ENCODE measurements at places on chromosomes 2 and 18.
A peak's percentile ranks its signal among the peaks of the same experiment; 100 is the strongest.

- H3K4me1 ChIP-seq = no peaks in the 10 kb centered on the region
- no peak overlapping the region for H3K27ac ChIP-seq
- H3K27me3 ChIP-seq = no peaks in the 10 kb centered on the region
- no peak for DNase-seq
- no peaks in the 10 kb centered on the region for H3K36me3 ChIP-seq
These were observed 202.2 kb downstream of the RNF152 start for GRCh38 chr18:61690418-61691138.

GRCh38 chr2:1675633-1676032 is 68.7 kb downstream of the PXDN start:
- no peaks in the 10 kb centered on the region for H3K27me3 ChIP-seq
- no peaks in the 10 kb centered on the region for H3K4me1 ChIP-seq
- no peaks in the 10 kb centered on the region for H3K36me3 ChIP-seq
- H3K27ac ChIP-seq = no peak overlapping the region

- H3K4me3 ChIP-seq = no peak overlapping the region
- no peaks in the 10 kb centered on the region for H3K27me3 ChIP-seq
- no peaks in the 10 kb centered on the region for H3K36me3 ChIP-seq
These were observed 505.6 kb upstream of the SLC8A1 start for GRCh38 chr2:40957508-40957907.

DNA sequence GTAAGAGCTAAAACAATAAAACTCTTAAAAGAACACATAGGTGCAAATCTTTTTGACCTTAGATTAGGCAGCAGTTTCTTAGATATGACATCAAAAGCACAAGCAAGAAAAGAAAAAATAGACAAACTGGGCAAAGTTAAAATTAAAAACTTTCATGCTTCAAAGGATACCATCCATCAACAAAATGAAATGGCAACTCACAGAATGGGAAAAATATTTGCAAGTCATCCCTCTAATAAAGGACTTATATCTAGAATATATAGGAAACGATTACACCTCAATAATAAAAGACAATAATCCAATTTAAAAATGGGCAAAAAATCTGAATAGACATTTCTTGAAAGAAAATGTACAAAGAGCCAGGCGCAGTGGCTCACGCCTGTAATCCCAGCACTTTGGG is 29.5 kb upstream of the ALMS1 start:
- no peak overlapping the region for H3K27ac ChIP-seq
- no peak for DNase-seq
- H3K4me3 ChIP-seq = no peak overlapping the region
- no peaks in the 10 kb centered on the region for H3K27me3 ChIP-seq

GRCh38 chr2:229852565-229852964 is 69.2 kb downstream of the TRIP12 start:
- H3K4me1 ChIP-seq = peaks cover 8% of the 10 kb centered on the region
- H3K4me3 ChIP-seq = no peak overlapping the region
- DNase-seq = no peak
- H3K27ac ChIP-seq = no peak overlapping the region

- H3K27me3 ChIP-seq = no peaks in the 10 kb centered on the region
- peaks cover 5% of the 10 kb centered on the region for H3K36me3 ChIP-seq
- H3K27ac ChIP-seq = peak overlapping the region; percentile 58
- DNase-seq = peak; percentile 7
- H3K4me3 ChIP-seq = peak overlapping the region; percentile 42
- peaks cover 22% of the 10 kb centered on the region for H3K4me1 ChIP-seq
These were observed 98.7 kb downstream of the GRB14 start for GRCh38 chr2:164522561-164522981.

- peak overlapping the region; percentile 15 for H3K27ac ChIP-seq
- H3K27me3 ChIP-seq = peaks cover 12% of the 10 kb centered on the region
- H3K4me1 ChIP-seq = peaks cover 17% of the 10 kb centered on the region
- peak; percentile 81 for DNase-seq
- no peaks in the 10 kb centered on the region for H3K36me3 ChIP-seq
These were observed 46.4 kb upstream of the SPP2 start for GRCh38 chr2:234003972-234004617.

GRCh38 chr2:24920098-24920808 is at the start of gene ADCY3:
Gene ADCY3, minus strand, starts transcription at chr2:24920237. Its CDS starts 1,250 bp downstream, at chr2:24918987.
- peak; percentile 55 for DNase-seq
- peaks cover 16% of the 10 kb centered on the region for H3K4me1 ChIP-seq
- H3K27me3 ChIP-seq = no peaks in the 10 kb centered on the region
- peaks cover 10% of the 10 kb centered on the region for H3K36me3 ChIP-seq

- H3K4me1 ChIP-seq = peaks cover 34% of the 10 kb centered on the region
- peak overlapping the region; percentile 76 for H3K4me3 ChIP-seq
- no peaks in the 10 kb centered on the region for H3K27me3 ChIP-seq
- DNase-seq = peak; percentile 38
These were observed 1.4 kb upstream of the FAM110C start for GRCh38 chr2:47737-48136.

DNA sequence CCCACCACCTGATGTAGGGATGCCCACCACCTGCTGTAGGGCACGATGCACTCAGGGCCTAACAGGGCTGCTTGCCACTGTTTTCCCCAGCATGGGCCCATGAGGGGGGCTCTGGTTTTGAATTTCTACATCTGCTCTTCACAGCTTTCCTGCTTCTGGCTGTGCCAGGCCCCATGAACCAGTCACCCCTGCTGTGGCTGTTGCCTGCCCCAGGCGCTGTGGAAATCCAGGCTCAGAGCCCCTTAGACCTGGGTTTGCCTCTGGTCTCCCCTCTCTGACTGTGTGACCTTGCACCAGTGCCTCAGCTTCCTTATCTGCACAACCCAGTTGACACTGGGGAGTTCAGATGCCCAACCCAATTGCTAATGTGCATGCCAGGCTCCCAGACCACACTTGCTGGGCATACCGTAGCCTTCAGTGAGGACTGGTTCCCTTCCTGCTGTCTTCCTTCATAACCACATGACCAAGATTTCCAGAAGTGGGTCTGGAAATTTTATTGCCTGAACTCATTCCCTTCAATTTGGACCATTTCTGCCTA is 6.0 kb upstream of the MLPH start:
- DNase-seq = no peak
- no peak overlapping the region for H3K4me3 ChIP-seq
- H3K27me3 ChIP-seq = peaks cover 62% of the 10 kb centered on the region
- H3K27ac ChIP-seq = no peak overlapping the region

DNA sequence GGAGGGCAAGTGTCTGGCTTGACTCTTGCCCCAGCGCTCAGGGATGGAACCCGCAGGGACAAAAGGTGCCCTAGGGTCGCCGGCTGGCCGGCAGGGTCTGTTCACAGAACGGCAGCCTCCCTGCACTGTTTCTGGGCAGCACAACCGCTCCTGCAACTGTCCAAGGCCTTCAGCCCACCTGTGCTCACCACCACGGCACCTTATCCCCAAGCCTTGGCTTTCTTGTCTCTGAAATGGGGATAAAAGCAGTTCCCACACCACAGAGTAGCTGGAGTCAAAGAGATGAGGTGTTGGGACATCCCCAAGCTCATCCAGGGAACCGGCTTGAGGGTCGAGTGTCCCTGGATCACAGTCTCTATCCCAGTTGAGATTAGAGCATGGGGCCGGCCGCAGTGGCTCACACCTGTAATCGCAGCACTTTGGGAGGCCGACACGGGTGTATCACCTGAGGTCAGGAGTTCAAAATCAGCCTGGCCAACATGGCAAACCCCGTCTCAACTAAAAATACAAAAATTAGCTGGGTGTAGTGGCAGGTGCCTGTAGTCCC is 4.7 kb downstream of the SNORC start:
- no peak overlapping the region for H3K27ac ChIP-seq
- no peaks in the 10 kb centered on the region for H3K27me3 ChIP-seq
- peaks cover 18% of the 10 kb centered on the region for H3K4me1 ChIP-seq
- H3K36me3 ChIP-seq = peaks cover 34% of the 10 kb centered on the region
- H3K4me3 ChIP-seq = peak overlapping the region; percentile 67
- no peak for DNase-seq

- H3K4me1 ChIP-seq = no peaks in the 10 kb centered on the region
- H3K27ac ChIP-seq = no peak overlapping the region
- H3K4me3 ChIP-seq = no peak overlapping the region
- no peak for DNase-seq
- no peaks in the 10 kb centered on the region for H3K27me3 ChIP-seq
- H3K36me3 ChIP-seq = no peaks in the 10 kb centered on the region
These were observed 28.8 kb downstream of the HDAC4 start for GRCh38 chr2:239371726-239372686.

DNA sequence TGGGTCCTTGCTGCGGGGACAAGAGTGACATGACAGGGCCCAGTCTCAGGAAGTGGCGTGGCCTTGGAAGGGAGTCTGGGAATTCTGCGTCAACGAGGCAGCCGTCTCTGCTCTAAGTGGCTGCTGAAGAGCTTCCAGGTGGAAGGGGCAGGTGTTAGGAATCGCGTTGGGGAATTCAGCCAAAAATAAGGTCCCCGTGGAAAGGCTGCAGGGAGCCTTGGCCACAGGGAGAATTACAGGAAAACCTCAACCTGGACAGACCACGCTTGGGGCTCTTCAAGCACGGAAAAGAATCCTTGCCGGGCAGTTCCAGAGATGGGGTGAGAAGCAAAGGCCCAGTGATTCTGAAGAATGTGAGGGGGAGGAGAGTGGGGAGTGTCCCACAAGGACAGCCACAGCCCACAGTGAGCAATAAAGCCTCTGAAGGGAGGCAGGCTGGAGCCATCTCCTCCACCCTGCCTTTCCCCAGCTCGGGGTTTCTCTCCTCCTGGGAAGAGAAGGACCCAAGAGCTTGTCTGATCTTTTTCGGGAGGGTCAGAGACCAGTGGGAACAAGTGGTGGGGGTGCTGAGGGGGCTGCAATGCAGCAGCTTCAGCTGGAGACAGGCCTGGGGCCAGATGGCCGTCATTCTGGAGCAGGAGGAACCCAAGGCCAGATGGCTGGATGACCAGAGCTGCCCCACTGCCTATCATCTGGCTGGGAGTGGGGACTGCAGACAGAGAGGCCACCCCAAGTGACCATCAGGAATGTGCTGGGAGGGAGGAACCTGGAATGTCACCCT is 106.4 kb upstream of the SMAD2 start:
- H3K4me3 ChIP-seq = no peak overlapping the region
- peaks cover 61% of the 10 kb centered on the region for H3K27me3 ChIP-seq
- H3K27ac ChIP-seq = no peak overlapping the region
- H3K36me3 ChIP-seq = no peaks in the 10 kb centered on the region
- DNase-seq = no peak

DNA sequence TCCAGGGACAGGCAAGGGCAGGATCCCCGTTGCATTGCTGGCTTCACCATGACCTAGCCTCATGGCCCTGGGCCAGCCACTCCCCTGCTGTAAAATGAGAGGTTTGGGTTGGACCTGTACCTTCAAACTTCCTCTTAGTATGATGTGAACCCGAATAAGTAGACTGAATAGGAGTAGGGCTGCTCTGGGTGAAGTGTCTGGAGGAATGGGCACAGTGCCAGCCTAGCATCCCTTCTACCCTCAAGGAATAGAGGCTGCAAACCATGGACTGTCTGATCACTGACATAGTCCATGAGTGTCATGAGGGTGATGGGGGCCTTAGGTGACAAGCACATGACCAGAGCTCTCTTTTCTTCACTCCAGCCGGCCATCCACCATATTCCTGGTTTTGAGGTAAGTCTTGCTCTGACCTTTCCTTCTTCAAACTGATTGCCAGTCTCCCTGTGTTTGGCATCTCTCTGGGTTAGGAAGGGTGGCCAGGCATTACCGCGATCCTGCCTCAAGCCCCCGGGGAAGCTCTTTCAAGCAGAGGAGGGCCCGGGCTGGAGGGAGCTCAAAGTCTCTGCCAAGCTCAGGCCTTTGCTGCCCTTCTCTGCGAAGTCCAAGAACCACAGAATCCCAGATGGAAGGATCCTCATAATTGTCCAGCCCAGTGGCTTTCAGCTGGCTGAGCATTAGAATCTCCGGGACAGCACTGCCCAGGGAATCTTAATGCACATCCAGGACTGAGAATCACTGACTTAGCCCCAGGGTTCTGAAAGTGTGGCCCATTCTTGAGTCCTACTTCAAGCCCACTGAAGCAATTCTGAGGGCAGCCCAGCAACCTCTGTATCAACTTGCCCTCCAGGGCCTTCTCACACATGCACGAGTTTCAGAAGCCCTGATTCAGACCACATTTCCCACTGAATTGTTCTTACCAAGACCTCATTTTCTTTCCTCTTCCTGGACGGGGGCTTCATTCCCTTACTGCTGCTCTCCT is 148.1 kb downstream of the DYSF start:
- peaks cover 98% of the 10 kb centered on the region for H3K27me3 ChIP-seq
- DNase-seq = no peak
- H3K4me3 ChIP-seq = no peak overlapping the region
- H3K4me1 ChIP-seq = no peaks in the 10 kb centered on the region
- H3K36me3 ChIP-seq = no peaks in the 10 kb centered on the region
- no peak overlapping the region for H3K27ac ChIP-seq

GRCh38 chr2:221447310-221447709 is 124.8 kb downstream of the EPHA4 start:
- no peaks in the 10 kb centered on the region for H3K36me3 ChIP-seq
- peaks cover 30% of the 10 kb centered on the region for H3K4me1 ChIP-seq
- H3K27ac ChIP-seq = peak overlapping the region; percentile 51
- peak; percentile 17 for DNase-seq

DNA sequence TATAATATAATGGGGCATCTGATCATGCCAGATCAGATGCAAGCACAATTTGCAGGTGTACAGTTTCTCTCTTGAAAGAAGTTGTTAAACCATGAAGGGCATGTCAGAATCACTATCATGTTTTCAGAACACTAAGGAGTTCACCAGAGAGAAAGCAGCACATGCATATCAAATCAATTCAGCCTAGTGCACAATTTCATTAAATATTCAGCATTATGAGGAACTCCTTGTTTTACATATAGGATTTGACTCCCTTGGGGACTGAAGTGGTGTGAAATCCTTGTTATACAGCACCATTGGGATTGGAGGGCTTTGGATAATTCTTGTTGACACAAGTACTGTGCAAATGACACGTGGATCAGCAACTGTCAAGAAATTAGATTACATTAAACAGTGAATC is 562.1 kb upstream of the KLHL29 start:
- no peaks in the 10 kb centered on the region for H3K36me3 ChIP-seq
- H3K4me1 ChIP-seq = peaks cover 10% of the 10 kb centered on the region
- H3K27me3 ChIP-seq = no peaks in the 10 kb centered on the region
- no peak overlapping the region for H3K4me3 ChIP-seq

DNA sequence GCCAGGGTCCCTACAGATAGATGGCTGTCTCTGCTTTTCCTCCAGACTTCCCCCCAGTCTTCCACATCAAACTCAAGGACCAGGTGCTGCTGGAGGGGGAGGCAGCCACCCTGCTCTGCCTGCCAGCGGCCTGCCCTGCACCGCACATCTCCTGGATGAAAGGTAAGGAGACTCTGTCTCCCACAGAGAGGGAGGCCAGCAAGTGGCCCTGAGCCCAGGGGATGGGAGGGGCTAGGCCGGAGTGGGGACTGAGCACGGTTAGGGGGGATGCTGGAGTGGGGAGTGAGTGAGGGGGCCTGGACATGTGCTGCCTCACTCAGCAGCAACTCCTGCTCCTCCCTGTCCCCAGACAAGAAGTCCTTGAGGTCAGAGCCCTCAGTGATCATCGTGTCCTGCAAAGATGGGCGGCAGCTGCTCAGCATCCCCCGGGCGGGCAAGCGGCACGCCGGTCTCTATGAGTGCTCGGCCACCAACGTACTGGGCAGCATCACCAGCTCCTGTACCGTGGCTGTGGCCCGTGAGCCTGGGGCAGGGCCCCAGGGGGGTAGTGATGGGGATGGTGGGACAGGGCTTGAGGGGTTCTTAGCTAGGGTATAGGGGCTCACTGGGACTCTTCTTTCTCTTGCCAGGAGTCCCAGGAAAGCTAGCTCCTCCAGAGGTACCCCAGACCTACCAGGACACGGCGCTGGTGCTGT is 10.4 kb upstream of the GMPPA start:
- H3K27me3 ChIP-seq = peaks cover 69% of the 10 kb centered on the region
- H3K4me3 ChIP-seq = no peak overlapping the region
- H3K4me1 ChIP-seq = no peaks in the 10 kb centered on the region

Measured in Calu3 (cell line).